Right cardiac atrium (tissue), 5 donors: ENCODE measurements at places on chromosomes 11 and 22. TPM values are rescaled to one million over a fixed set of nuclear protein-coding genes. Genes with fewer than 3 reads are reported as not detected.
A peak's percentile ranks its signal among the peaks of the same experiment; 100 is the strongest.

The LYVE1 gene
- total RNA-seq: 114 TPM

The SHISAL1 gene
- 5.8 TPM for total RNA-seq

- peak; percentile 58 for DNase-seq
These were observed 3.7 kb downstream of the FAM180B start for GRCh38 chr11:47589977-47590861.

DNA sequence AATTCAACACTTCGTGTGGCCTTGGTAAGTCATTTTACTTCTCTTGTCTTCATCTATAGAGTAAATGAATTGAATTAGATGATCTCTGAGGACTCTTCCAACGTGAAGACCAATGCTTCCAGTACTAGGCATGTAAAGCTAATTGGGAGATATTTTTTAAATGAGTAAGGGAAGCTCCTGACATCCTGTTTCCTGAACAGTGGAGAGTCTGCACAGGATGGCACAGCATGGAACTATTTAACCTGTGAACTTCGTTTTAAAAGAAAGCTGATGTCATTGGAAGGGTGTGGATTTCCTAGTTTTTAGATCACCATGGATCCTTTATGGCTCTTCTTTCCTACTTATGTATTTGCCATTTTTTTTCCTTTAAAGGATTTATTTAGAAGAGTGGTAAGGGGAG lies 48.4 kb upstream of the HSD17B12 start:
- DNase-seq: no peak

- DNase-seq: no peak
These were observed 99.4 kb upstream of the AKIP1 start for GRCh38 chr11:8811571-8811970.

DNA sequence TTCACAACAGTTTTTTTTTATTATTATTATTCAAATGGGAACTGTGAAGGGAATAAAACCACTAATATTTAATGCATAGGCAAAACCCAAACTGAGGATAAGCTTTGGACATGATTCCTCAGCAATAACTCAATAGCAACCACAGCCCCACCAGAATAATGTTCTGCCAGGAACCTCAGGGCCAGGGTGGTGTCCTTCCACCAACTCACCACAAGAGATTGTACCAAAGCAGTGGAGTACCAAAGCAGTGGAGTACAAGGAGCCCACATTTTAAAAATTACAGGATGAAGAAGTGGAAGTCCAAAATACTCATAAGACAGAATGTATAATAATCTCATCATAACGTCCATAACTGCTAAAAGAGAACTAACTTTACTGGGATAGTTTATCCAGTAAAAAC lies 32.5 kb upstream of the FZD4 start:
- DNase-seq: no peak

DNA sequence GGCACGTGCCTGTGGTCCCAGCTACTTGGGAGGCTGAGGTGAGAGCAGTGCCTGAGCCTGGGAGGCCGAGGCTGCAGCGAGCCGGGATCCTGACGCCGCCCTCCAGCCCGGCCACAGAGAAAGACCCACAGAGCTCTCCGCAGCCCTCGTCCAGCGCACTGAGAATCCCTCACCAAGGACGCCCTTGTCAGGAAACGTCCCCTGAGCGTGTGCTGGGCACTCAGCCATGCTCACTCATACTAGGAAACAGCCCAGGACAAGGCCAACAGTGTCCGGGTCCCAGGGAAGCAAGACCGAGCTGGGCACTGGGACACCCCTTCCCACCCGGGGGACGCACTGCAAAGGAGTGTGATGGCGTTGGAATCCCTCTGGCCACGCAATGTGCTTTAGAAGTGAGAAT lies 14.5 kb downstream of the DEAF1 start:
- DNase-seq: no peak
